ENCODE measurements at places on chromosomes 3 and 15.

DNA sequence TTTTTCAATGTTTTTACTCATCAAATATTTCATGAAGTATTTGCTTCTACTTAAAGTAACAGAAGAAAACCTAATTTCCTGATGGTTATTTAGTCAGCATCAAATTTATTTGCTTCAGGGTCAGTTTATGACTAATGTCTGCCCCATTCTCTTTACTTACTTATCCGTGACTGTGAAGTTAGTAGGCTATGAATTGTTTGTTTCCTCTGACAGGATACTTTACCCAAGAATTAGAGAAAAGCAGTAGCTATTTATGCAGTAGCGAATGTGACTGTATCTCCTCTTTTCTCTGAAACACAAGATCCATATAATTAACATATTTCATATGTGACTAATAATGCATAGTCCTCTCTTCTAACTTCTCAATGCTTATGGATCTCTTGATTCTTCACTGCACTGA is 329.9 kb upstream of the ROBO1 start:
- no peak for DNase-seq

- no peak for DNase-seq
Measured at GRCh38 chr15:37142371-37142770, 42.0 kb upstream of the MEIS2 start.

GRCh38 chr3:184552296-184552695 is 9.3 kb upstream of the EPHB3 start:
- DNase-seq = no peak

DNA sequence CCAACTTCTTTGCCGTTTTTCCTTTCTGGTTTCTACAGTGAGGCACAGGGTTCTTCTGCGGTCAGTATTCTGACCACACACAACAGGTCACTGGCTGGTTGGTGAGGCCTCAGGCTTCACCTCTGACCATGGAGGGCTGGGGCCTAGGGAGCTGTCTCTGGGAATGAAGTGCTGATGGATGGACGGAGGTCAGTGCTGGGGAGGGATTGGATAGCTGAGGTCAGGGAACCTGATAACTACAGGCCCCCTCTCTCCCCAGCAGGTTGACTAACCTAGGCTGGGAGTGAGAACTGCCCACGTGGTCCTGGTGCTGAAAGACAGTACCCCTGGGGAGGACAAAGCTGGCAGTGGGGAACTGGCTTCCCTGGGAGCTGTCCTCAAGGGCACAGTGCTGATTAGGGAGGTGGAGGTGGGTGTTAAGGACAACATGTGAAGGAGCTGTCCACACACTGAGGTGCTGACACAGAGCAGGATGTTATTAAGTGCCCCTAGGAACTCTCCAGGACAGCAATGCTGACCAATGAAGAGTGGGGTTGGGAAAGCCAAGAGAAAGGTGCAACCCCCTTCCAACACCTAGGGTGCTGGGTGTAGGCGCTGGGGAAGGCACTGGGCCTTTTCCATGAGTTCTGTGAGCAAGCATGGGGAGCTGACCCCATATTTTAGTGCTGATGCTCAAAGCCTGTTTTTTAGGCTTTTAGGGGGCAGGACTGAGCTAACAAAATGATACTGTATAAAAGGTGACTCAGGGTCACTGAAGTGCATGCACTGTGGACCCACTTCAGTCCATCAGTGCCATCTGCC is 45.2 kb downstream of the ATP2B2 start:
- no peak for DNase-seq

GRCh38 chr15:57655809-57656208 is 50.7 kb upstream of the POLR2M start:
- DNase-seq = no peak

DNA sequence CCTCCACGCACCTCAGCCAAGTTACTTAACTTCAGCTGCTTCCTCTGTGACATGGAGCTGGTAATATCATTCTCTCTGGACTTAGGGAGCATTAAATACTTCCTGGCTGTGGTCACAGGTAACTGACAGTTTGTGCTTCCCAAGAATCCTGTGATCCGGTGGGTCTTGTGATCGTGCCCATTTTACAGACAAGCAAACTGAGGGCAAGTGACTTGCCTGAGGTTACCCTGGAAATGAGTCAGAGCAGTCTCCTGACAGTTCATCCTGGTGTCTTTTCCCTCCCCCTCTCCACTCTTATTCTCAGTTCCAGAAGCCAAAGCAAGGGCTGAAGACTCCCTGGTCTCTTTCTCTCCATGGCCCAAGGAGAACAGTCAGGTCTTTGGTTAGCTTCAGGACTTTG is 35.9 kb downstream of the ACAN start:
- DNase-seq = no peak

DNA sequence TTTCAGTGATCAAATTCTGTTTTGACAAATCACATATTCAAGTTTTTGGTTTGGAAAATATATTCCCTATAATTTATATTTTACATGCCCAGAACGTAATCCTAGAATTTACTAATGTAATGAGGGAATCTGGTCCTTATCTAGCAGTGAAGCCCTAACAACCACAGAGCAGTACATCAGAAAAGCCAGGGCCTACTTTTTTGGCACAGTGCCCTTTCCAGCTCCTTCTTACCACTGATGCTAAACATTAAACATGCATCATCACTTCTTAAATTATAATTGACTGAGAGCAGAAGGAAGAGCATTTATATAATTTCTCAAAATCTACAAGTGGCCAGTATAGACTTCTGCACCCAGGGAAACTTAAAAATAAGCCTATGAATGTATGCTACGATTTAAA is 66.7 kb downstream of the FBXL22 start:
- no peak for DNase-seq

DNA sequence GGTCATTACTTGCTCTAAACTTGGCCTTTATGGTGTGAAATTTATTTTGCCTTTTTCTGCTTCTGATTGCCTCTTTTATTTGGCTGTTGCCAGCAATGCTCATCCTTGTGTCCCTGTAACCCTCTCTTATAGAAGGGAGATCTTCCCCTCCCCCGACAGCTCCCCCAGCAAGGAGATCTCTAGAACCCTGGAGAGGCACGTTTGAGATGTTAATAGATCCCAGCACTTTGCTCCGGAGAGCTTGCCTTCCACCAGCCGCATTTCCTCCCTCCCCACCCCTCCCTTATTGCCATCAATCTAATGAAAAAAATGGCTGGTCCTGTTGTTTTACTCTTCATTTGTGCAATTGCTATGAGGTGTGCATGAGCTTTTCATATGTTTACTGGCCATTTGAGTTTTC is 18.2 kb downstream of the TRIM71 start:
- DNase-seq = no peak

GRCh38 chr15:100863796-100864267 is 15.8 kb upstream of the ALDH1A3 start:
- DNase-seq = no peak

GRCh38 chr15:56385908-56386307 is 20.7 kb downstream of the TEX9 start:
- DNase-seq = no peak

DNA sequence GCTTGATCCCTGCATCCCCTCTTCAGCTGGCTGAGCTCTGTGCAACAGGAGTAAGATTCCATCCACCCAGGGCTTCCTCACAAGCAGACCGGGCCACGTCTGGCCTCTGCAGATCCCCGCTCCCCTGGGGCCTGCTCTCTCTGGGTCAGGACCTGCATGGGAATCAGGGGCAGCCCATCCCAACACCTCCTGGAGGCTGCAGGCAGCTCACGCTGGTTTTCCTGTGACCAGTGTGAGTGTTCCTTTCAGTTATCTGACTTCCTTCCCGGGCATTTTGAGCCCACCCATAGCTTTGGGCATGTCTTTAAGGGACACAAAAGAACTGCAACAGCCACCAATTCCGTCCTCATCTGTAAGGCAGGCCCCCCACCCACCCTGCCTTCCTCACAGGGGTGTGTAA is 16.3 kb downstream of the NUP210 start:
- no peak for DNase-seq

- no peak for DNase-seq
Measured at GRCh38 chr15:44598892-44599291, 61.9 kb downstream of the EIF3J start.

GRCh38 chr15:80639168-80639555 is 55.9 kb upstream of the ABHD17C start:
- DNase-seq = no peak

DNA sequence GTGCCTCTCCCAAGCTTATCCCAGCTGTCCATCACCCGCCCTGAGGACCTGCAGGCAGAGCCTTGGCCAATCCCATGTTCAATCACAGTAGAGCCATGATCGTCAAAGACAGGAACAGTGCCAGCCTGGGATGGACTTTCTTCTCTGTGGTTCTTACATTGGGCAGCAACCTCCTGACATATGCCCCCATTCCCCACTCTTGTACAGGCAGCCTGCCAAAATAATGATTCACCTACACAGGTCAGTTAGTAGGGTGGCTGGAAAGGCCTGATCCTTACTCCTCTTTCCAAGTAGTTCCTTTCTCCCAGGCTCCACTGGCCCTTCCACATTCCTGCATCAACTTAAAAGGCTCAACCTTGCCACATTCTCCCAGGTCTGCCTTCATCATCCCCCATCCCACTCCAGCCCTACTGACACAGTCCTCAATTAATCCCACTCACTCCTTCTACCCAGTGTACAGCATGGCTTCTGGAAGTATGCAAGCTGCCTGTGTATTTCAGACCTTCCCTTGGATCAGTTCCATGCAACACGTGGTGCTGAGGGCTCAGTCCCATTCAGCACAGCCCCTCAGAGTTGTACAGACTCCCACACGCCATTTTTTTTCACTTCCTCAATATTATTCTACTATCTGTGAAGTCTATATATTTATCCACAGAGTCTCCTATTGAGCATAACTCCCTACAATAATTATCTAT is 189.8 kb downstream of the NTRK3 start:
- DNase-seq = no peak

DNA sequence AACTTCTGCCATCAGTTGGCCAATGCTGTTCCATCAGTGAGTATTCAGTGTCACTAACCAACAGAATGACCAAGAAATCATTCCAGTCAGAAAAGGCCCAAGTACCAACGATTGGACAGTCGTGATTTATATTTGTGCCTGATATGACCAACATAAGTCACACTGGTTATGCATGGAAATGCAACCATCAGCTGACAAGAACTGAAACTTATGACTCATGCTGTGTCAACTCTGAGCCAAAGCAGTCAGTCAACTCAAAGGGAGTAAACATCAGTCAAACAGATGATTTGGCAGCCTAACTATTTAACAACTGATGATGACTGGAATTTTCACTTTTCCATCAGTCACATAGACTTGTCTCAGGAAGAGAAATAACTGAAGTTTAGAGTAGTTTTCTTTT is 142.4 kb downstream of the ANXA2 start:
- no peak for DNase-seq

DNA sequence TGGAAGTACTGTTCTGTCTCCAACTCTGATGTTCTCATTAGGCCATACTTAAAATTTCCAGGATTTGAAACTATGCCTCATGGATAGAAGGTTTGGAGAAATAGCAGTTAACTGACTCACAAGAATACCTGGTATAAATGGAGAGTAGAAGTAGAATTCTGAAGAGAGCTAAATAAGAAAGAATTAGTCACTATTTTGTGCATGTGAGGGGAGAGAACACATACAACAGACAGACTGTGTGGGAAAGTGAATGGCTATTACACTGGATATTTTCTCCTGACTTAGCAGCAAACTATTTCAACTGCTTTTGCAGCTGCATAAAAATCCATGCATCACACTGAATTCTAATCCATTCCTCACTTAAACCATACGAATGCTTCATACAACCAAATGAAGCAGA is 71.3 kb downstream of the C3orf70 start:
- DNase-seq = no peak

- no peak for DNase-seq
Measured at GRCh38 chr3:197718891-197719290, 17.8 kb downstream of the RUBCN start.

- no peak for DNase-seq
Measured at GRCh38 chr3:194987571-194988494, 283.1 kb downstream of the XXYLT1 start.

DNA sequence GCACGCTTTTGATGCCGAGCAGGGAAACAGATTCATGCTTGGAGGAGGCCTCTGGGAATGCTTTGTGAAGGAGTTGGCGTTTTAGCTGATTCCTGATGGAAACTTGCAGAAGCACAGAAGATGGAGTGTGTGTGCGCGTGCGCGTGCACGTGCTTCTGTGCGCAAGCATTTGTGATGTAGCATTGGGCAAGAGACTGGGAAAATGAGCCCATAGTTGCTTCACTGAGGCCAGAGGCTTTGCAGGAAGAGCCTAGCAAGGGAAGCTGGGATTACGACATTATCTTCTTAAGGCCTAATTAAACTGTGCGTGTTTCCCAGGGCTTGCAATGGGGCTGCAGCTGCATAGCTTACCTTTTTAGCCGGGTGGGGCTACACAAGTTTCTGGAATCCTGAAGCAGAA is 18.1 kb upstream of the AGBL1 start:
- DNase-seq = no peak

DNA sequence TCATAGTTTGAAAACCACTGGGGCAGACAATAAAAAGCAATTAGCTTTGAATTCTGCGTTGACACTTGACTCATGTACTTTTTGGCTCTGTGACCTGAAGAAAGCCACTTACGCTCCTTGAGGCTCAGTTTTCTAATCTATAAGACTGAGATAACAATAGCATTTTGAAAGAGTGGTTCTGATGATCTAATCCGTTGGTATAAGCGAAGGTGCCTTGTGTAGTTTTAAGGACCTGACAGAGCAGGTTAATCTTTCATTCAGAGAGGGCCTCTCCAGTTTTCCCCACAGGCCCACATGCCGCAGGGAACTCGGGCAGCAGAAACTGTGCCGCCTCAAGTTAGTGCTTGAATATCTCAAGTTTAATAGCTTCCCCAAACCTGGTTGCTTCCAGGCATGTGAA is 306.0 kb upstream of the GBE1 start:
- DNase-seq = no peak

DNA sequence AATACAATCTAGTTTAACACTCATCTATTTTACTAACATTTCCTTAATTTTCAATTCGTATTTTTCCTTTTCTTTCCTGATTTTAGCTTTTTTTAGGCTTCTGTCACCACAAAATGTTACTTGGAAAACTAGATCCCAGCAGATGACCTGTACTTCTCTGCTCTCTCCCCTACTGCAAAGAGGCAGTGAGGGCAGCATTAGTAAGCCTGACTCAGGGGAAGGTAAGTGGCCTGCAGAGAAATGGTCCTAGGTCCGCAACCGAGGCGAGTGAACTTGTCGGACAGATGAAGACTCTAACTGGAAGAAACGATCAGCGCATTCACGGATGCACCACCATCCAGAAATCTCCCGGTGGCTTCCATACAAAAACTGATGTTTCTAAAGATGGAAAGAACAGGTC is 20.4 kb downstream of the TMEM43 start:
- DNase-seq = no peak

DNA sequence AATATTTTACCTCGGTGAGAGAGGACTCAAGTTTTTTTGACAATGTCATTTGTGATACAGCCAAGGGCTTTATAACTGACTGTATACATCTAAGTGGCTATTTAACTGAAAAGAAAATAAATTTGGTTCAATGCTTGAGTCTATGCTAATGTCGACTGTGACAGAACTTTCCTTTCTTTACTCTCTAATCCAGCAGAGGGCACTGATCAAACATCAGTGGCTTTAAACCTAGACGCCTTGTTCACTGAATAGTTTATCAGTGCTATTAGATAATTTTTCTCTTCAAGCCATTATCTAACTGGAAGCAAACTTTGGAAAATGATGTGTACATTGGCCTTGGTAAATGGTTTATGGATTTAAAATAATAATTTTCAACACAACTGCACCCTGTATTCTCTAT is 285.1 kb downstream of the CHL1 start:
- DNase-seq = no peak

GRCh38 chr3:99780749-99781148 is 36.9 kb upstream of the CMSS1 start:
- DNase-seq = no peak
